ENCODE measurements at places on chromosomes 6 and 20.
A peak's percentile ranks its signal among the peaks of the same experiment; 100 is the strongest.

- DNase-seq = no peak
Measured at GRCh38 chr20:59191756-59192532, 28.3 kb downstream of the ZNF831 start.

- no peak for DNase-seq
Measured at GRCh38 chr6:164227952-164228522, 813.5 kb downstream of the QKI start.

GRCh38 chr6:7899101-7899888 lies 11.3 kb downstream of the TXNDC5 start:
- no peak for DNase-seq

DNA sequence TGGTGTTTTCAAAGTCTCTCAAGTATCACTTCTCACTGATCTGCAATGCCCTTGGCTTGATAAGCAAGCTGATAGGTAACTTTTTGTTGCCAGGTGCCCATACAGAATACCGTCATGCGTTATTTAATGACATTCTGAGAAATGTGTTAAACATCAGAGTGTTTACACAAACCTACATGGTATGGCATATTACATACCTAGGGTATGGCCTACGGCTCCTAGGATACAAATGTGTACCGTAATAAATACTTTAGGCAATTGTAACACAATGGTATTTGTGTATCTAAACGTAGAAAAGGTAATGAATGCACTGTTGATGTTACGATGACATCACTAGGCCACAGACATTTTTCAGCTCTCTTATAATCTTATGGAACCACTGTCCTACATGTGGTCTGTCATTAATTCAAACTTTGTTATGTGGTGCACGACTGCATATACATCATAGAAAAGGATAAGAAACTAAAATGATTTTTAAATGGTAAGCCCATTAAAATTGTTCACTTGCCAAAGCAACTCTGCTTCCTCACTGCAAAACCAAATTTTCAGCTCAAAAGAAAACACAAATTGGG lies 35.7 kb downstream of the CSNK2A1 start:
- DNase-seq = no peak

DNA sequence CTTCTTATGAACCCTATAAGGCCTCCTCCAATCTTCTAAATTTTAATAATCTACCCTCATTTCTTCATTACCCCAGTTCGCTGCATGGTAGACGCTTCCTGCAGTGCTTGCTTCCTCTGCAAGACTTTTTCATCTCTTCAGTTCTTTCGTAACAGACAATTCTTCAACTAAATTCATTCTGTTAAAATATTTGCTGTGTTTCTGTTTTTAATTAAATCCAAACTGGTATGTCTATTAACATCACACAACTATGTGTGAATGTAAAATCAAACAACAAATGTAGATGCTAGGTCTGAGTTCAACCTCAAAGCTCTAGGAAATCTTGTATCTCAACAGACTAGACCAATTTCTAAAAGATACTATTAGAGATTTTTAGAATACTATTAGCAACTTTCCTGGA lies 199.3 kb downstream of the RNGTT start:
- no peak for DNase-seq

GRCh38 chr6:43271103-43271815 lies 26.8 kb upstream of the SLC22A7 start:
- no peak for DNase-seq

GRCh38 chr6:148192310-148192709 lies 150.3 kb upstream of the SASH1 start:
- DNase-seq = no peak

DNA sequence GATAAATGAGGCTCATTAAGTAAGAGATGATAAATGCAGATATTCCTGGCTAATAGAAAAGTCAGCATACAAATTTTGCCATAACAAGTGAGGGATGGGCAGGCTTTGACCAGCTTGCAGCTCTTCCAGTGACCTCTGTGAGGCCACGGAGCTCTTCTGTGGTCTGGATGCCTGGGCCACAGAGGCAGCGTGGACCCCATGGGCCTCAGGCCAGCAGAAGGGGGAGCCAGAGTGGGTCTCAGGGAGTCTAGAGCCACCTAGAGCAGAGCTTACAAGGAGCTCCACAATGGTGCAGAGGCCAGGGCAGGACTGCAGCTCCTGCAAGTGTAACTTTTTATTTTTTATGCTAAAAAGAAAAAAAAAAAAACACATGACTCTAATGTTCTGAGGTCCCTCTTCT lies 165.1 kb downstream of the ARID1B start:
- DNase-seq = no peak

DNA sequence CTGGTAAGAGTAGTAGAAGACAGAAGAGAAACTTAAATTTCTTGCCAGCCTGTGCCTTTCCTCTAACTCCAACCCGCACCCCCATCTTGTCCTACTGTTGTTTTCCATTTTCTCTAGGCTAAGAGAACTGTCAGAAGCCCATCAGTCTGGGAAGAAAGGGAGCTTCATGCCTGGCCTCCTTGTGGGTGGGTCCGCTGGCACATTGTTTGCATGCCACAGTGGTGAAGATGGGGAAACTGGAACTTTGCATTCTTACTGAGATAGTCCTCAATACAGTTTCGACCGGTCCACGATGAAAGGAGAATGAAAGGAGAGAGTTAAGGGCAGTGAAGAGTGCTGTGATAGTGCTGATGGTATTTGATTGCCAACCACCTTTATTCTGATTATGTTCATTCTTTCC lies 103.1 kb downstream of the TCP11 start:
- no peak for DNase-seq

DNA sequence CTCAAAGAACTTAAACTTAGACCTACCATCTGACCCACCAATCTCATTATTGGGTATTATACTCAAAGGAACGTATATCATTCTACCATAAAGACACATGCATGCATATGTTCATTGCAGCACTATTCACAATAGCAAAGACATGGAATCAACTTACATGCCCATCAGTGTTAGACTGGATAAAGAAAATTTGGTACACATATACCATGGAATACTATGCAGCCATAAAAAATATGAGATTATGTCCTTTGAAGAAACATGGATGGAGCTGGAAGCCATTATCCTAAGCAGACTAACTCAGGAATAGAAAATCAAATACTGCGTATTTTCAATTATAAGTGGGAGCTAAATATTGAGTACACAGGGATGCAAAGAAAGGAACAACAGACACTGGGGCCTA lies 166.4 kb upstream of the GLP1R start:
- no peak for DNase-seq

GRCh38 chr20:32204205-32205109 lies 3.1 kb downstream of the PLAGL2 start:
- DNase-seq = no peak

GRCh38 chr6:81138236-81138635 lies 614.2 kb downstream of the TENT5A start:
- DNase-seq = no peak

DNA sequence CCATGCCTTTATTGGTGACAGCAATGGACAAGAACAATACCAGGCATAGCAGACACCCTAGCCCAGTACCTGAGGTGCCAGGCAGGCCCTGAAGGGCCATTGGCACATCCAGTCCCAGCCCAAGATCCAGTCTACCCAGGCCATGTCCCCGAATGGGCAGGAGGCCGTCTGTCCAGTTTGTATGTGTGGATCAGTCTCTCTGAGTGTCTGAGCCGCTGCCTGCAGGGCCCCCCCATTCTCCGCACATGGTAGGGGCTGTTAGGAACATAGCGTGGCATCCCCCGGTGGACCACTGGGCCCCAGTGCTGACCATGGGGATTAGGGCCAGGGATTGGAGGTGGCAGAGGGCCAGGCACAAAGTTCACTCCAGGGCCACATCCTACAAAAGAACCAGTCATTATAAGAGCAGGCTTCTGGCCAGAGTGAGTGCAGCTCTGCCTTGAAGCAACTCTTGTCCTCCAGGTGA lies 5.1 kb downstream of the PCED1A start:
- no peak for DNase-seq

DNA sequence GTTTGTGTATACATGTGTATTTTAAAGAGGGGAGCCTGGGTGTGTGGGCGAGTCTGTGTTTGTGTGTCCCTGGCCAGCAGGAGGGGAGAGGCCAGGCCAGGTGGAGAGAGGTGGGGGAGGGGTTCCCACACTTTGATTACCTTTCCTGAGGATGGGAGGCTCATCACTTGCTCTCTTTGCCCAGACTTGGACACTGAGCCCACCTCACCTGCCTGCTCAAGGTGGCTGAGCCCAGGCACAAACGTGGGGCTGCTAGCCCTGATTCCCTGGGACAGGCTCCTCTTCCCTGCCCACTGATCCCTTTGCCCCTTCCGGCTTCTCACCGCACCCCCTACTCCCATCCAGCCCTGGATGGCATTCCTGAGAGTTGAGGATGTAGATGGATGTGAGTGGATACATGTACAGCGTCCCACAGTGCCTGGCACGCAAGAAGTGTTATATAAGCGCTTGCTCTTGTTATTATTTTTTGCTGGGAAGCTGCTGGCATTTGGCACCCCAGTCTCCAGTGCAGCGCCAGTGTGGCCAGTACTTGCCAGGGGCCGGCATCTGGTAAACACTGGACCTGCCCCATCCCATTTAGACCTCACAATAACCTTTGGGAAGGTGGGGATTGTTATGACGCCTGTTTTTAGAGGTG lies 2.7 kb downstream of the CEBPB start:
- no peak for DNase-seq

DNA sequence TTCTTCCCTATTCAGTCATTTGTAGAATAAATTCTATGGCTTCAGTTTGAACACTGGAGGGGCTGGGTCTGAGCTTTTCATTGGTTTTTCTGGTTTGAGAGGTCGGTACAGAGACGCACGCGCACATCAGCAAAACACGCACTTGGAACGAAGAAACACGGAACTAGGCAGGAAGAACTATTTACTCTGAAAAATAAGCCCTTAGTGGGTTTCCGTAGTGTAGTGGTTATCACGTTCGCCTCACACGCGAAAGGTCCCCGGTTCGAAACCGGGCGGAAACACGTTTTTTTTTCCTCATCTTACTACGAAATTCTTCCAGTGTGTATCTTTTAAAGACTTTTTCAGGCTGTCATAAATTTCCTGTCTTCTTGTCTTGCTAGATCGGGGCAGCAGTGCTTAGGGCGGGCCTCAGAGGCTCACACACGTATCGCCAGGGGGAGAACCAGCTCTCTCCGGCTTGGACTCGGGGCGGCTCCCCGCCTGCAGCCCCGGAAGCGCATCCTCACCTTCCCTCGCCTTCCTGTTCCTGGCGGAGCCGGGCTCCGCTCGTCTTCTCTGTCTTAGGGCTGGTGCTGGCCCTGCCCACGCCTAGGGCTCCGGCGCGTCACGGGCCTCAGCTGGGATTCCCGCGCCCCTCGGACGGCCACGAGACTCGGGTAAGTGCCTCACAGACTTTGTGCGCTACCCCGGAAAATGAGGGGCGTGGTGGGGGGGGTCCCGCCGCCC lies at the start of gene HMGN4:
Gene HMGN4 (plus strand): TSS at position 521 of the 726 bp plus-strand sequence. CDS start 6,841 bp downstream, outside the sequence.
- DNase-seq = peak; percentile 69

DNA sequence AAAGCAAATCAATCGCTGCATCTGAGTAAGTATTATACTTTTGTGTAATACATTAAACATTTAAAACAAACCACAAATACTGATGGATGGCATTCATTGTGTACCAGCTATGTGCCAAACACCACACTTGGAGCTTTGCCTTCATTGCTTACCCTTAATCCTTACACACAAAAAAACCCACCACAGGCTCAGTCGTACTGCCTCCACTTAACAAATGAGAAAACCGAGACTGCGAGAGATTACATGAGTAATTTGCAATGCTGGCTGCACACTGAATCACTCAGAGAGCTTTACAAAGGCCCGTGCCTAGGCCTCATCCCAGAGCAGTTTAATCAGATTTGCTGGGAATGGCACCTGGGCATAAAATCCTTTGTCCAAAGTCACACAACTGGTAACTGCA lies 130.5 kb downstream of the EDN1 start:
- no peak for DNase-seq

Data from GM12892 (cell line).